ENCODE measurements at places on chromosomes 3 and 15.

- no peak for DNase-seq
Measured at GRCh38 chr3:167054926-167055325, 325.2 kb downstream of the ZBBX start.

DNA sequence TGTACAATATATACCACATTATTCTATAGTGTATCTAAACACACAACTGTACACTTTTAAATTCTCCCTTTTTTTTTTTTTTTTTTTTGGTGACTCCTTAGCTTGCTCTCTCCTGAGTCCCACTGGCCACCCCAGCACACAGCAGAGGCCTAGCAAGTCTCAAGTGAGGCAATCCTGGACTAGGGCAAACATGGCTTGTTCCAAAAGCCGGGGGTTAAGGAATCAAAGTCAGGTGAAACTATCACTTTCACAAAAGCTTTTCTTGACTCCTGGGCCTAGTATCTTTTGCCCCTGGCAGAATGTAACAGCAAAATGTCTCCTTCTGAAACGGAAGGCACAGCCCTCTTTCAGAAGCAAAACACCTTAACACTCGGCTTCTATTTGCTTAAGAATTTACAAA lies 5.8 kb downstream of the EOMES start:
- no peak for DNase-seq

- DNase-seq, result no peak
Measured at GRCh38 chr3:184737063-184737462, 25.2 kb upstream of the MAGEF1 start.

DNA sequence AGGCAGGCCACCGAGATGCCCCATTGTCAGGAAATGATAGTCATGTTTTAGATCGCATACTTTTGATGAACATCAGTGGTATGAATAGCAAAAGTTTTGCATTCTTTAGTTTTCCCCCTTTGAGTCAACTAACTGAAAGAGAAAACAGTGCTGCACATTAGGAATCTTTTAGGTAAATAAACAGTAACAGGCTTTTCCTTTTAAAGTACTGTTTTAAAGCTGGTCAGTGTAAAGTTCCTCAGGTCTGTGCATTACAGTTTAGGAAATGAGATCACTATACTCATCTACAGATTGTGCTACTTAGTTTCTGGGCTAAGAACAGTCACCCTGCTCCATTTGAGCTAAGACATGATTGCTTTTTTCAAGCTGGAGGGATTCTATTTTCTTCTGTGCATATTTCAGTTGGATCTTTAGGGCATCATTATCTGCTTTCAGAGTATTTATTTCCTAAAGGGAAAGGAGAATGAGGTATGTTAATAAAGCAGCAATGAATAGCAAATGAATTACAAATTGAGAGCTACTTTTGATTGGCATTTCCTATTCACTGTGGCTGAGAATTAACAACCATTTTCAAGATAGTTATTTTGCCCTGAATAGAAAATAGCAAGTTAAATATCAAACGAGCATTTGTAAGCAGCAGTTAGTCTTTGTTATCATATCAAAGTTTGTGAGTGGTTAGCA lies 36.5 kb downstream of the FAM98B start:
- DNase-seq, result no peak

GRCh38 chr3:152390647-152391046 lies 121.9 kb downstream of the MBNL1 start:
- no peak for DNase-seq

- DNase-seq, result no peak
Measured at GRCh38 chr3:186902154-186902553, 28.2 kb upstream of the ST6GAL1 start.

GRCh38 chr15:41849861-41850260 lies 11.2 kb downstream of the PLA2G4B start:
- DNase-seq, result no peak

DNA sequence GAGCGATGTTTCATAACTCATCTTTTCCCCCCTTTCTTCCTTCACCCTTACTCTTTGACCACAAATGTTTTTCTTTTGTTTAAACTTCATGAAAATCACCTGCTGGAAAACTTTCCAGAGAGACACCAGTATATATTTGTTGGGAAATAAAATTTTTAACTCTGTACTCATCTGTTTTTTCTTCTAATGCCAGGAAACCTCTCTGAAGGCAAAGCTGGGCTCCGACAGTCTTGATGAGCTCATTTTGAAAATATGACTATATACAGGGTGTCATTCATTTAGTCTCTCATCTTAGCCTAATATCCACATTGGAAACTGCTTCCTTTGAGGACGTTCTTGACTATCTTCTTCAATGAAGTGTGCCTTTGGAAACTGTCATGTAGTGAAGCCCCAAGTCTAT lies 339.6 kb upstream of the ROBO2 start:
- no peak for DNase-seq

DNA sequence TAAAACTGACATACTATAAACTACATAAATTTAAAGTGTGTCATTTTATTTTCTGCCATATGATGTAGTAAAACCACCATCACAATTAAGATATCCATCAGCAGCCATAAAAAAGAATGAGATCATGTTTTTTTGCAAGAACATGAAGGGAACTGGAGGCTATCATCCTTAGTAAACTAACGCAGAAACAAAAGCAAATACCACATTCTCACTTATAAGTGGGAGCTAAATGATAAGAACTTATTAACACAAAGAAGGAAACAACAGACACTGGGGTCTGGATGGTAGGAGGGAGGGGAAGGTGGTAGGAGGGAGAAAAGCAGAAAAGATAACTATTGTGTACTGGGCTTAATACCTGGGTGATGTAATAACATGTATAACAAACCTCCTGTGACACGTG lies 24.6 kb downstream of the CCDC14 start:
- no peak for DNase-seq

DNA sequence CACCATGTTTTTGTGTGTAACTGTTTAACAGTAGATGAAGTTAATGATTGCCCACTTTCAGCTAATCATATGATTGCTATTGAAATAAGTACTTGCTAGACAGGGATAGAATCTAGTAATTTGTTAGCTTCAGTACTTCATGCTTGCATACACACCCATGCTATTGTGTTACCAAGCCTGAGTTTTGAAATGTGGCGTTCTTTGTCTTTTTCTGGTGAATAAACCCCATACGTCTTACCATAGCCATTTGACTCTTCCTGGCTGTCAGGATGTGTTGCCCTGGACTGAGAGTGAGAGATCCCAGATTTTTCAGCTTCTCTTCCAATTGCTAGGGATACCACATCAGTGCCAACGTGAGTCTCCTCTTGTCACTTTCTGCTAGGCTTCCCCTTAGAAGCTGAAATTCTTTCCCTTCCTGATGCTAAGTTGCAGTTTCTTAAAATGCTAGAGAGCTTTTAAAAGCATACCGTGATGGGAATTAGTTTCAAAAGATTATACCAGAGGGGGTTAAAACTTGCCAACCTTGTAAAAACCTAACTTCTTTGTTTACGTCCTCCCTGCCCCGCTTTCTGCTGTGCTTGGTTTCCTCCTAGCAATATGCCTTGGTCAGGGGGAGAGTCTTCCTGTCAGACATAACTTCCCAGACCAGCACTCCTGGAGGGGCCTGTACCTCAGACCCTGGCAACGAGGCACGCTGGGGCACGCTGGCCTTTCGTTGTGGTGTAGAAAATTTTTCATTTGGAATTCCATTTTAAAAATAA lies 62.9 kb upstream of the ULK4 start:
- DNase-seq, result no peak

- DNase-seq, result no peak
Measured at GRCh38 chr3:187296058-187296457, 4.5 kb upstream of the MASP1 start.

DNA sequence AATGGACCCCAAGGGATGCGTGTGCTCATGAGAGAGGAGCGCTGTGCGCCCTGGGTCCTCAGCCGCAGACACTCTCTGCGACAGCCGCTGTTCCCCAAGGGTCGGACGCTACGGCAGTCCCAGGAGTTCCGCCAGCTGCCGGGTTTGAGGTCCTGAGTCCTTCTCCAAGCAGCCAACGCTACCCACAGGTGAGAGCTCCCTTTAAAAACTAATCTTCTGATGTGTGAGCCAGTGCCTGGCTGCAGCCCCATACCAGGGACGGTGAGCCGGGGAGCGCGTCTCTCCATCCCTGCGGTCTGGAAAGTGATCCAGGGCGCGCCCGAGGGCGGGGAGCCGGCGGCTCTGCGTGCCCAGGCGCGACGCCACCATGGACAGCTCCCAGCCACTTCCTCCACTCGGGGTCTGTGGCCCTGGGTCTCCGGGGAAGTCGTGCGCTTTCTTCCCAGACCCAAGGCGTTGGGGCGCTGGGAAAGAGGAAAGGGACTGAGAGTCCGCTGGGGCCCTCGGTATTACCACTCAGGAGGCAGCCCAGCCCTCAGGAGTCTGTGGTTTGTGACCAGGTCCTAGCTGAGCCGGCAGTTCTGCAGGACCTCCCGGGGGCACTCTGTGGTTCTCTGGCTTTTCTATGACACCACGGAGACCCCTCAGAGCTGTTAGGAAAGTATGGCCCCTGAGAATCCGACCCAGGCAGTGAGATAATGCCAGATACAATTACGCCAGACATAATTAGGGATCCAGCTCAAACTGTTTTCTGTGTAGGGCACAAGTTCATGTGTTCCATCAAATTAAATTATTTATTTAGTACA lies 1.4 kb downstream of the CEMIP start:
- no peak for DNase-seq

DNA sequence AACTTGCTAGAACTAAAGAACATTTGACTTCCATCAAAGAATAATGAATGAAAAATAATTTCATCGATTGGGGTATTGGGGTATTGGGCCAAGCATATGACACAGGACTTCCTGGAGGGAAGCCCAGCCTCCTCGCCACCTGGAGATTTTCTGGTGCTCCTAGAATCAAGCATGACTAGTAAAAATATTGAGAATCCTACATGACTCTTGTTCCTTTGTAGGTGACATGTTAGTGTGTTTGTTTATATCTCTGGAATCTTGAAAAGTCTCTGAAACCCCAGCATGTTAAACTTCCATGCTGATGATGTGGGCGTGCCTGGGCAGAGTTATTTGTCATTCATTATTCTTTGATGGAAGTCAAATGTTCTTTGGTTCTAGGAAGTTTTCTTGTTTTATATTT lies 90.1 kb upstream of the EPHB3 start:
- DNase-seq, result no peak

DNA sequence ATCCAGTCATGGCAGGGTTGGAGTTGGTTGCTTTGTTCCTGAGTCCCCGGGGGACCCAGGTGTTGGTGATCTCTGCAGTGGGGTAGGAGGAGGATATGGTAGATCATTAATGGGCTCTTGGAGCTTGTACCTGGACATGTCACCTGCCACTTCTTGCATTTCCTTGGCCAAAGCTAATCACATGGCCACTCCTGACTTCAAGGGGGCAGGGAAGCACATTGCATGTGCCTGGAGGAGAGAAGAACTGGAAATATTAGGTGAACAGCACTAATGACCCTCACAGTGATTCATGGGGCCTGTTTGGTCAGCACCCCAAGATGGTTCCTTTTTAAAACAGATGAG lies 87.1 kb upstream of the MYZAP start:
- DNase-seq, result no peak

- no peak for DNase-seq
Measured at GRCh38 chr3:194117104-194117845, 18.7 kb upstream of the HES1 start.

- DNase-seq, result no peak
Measured at GRCh38 chr15:78396976-78397375, 41.0 kb upstream of the IREB2 start.

GRCh38 chr15:85048430-85048829 lies 66.8 kb downstream of the PDE8A start:
- no peak for DNase-seq

GRCh38 chr15:53917109-53917508 lies 61.1 kb upstream of the UNC13C start:
- DNase-seq, result no peak

- no peak for DNase-seq
Measured at GRCh38 chr3:22933841-22934116, 269.3 kb upstream of the UBE2E2 start.

DNA sequence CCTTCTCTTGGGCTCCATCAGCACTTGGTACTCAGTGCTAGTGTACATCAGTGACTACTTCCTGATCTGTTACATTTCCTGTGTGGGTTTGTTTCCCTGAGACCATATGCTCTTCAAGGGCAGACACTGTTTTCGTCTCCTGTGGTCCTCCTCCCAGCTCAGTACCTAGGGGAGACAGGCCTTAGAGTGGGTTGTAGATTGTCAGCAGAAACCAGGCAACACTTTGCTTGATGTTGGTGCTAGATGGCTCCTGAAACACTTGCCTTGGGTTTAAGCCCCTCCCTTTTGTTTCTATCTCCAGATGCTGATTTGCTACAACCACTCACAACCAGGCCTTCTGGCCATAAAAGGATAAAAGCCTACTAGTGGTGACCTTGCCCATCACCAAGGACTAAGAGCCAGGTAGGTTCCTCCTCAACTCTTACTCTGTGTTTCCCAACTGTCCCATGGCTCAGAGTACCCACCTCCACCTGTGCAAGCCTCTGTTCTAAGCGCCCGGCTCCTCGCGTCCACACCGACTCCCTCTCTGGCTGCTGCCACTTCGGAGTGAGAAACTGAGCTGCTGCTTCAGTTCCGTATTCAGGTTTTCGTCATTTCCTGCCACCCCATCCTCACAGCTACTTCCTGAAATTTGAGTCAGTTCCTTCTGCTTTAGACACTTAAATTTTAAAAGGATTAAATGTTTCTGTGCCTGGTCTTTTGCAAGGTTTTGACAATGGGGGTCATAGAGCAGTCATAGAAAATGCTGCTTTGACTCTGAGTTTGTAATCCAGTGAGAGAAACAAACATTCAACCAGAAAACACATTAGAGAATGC lies at the start of gene HCLS1:
TSS of gene HCLS1 (minus strand) at position 548 of the 816 bp plus-strand sequence. CDS start 2,556 bp downstream, outside the sequence.
- DNase-seq, result peak; percentile 58

GRCh38 chr3:76673171-76673570 lies 366.7 kb upstream of the ROBO2 start:
- no peak for DNase-seq

DNA sequence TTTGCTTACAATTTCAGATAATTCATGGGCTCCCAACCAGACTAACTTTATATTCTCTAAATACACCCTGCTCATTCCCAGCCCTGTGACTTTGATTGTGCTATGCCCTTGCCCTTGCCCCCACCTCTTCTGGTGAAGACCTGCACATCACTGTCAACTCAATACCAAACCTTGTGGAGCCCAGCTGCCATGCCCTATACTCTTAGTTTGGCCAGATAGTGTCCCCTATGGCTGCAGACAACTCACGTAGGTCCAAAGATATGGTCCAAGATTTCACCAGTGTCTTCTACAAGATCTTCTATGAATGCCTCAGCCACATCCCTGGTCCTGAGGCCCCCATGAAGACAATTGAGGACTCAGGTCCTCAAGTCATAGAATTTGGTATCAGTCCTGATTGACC lies 118.3 kb upstream of the EIF1B start:
- no peak for DNase-seq

GRCh38 chr3:98766924-98767323 lies 3.8 kb downstream of the ST3GAL6 start:
- no peak for DNase-seq

- no peak for DNase-seq
Measured at GRCh38 chr3:151630035-151630434, 103.7 kb upstream of the AADACL2 start.

GRCh38 chr15:50873935-50874361 lies 34.5 kb upstream of the AP4E1 start:
- DNase-seq, result no peak

- no peak for DNase-seq
Measured at GRCh38 chr3:149336925-149337324, 3.5 kb upstream of the TM4SF18 start.

All from stimulated activated CD4-positive, alpha-beta T cell treated with anti-CD3 and anti-CD28 coated beads, Interleukin-2, amount 100 ng/mL, for 4 hours (primary cell).